Lung microvascular endothelial cell (primary cell): ENCODE measurements at places on chromosomes 3 and 15. TPM values are rescaled to one million over a fixed set of nuclear protein-coding genes. Genes with fewer than 3 reads are reported as not detected.

Gene SKOR1
- under 0.01 TPM in 2 replicates for total RNA-seq

DNA sequence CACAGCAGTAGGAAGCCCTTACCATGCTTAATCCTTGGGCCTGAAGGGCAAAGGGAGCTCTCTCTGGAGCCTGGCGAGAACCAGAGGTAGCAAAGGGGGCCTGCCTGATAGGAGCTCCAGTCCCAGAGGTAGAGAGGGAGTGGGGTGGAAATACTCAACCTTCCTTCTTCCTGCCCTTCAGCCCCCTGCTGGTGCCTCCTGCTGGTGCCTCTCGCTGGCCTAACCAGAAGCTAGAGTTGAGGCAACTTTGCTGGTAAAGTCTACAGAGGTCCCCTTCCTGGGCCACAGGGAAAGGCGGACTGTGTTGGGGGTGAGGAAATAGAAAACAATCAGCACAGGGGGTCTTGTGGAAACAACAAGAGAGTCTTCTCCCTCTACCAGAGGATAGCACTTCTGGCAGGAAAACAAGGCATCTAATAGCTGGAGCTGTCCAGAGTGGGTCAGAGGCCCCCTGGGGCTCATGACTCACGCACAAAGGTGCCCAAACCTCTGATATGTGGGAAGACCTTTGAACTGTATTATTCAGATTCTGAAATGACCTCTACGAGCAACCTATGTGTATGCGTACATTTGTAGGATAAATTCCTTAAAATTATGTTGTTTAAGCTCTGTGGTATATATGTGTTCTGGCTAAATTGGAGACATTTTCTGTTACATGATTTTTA is 133.9 kb downstream of the LRRC28 start:
- no peak for DNase-seq

Gene GOLGA6L10
- 0.20 and 0.44 TPM in 2 replicates for total RNA-seq

- peak; percentile 8 for DNase-seq
These were observed 31.8 kb upstream of the PSMD6 start for GRCh38 chr3:64055076-64055475.

GRCh38 chr3:37718632-37719031 is 143.0 kb upstream of the CTDSPL start:
- DNase-seq, result no peak

- DNase-seq, result no peak
These were observed 13.5 kb downstream of the OR5K3 start for GRCh38 chr3:98404010-98404409.

DNA sequence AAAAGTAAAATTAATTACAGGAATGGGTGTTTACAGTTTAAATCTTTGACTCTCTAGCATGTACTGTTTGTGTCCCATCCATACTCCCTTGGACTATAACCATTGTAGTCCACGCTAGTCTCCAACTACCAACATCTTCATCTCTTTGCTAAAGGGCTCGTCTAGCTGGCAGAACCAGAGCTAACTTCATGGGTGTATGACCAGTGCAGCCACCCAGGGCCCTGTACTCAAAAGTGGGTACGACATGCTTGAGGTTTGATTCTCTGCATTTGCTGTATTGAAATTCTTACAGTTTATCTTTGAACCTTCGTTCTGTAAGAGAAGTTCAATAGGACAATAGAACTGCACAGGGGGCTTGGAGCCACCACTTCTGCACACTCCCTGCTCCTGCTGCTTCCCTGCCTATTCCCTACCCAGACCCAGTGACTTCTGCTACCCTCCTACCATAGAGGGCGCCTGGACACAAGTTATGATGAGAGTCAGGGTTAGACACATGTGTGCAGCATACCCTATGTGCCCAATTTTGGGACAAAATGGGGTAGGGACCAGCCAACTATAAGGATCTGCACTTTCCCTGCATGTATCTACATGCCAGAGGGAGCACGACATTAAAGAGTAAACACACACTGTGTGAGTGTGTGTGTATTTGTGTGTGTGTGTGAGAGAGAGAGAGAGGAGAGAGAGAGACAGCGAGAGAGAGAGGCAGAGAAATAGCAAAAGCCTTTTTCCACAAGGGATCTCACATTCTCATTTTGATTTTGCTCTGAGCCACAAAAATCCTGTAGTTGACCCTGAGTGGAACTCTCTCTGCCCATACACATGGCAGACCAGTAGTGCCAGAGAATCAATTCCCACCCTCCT is 59.0 kb upstream of the NECTIN3 start:
- DNase-seq, result peak; percentile 3

GRCh38 chr3:159929171-159930141 is 59.2 kb upstream of the IL12A start:
- peak; percentile 90 for DNase-seq

Gene RGMA
- total RNA-seq, result 0.20 and 0.22 TPM in 2 replicates

GRCh38 chr3:162610261-162610660 is 1113.7 kb downstream of the OTOL1 start:
- no peak for DNase-seq

DNA sequence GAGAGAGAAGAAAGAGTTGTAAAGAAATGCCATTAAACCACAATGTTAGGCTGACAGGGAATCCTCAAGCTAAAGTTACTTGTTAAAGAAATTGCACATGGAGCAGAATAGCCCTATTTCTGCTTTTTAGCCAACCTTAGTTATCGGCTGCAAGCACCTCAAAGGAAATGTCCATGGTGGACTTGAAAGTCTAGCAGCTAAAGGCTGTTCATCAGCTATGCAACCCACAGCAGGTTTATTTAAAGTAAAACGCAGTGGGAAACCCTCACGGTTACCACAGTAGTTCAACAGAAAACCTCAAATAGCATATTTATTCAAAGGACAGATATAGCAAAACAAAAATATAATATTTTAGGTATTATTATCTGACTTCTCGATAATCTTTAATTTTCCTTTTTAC is 967.2 kb downstream of the IGSF11 start:
- DNase-seq, result no peak

DNA sequence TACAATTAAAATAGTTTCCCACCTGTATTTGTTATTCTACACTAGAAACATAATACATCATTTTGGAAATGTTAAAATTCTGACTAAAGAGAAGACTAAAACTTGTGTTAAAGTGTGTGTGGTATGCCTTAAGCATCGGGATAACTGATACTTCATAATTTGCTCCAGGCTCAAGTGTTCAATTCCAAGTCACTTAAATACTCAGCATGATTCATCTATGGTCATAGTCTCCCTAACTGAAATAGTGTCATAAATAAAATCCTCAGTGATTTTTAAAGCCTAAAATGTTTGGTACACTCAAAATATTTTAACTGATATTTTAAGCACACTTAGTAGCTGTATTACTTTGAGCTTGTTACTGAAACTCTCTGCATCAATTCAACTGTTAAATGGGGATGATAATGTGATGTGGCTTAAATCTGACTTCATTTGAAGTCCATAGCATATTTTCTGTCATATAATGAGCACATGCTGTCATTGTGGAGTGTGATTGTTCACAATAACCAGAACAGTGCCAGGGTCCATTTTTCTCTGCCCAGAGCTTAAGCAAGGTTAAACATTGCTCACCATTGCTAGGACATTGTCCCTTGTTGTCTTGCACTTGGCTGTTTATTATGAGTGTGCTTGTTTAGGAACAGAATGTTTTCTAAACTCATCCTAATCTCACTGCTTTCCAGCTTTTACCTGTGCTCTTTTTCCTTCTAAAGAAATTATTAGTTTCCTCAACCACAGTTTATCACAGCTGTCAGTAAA is 122.2 kb downstream of the KLHL25 start:
- DNase-seq, result no peak

DNA sequence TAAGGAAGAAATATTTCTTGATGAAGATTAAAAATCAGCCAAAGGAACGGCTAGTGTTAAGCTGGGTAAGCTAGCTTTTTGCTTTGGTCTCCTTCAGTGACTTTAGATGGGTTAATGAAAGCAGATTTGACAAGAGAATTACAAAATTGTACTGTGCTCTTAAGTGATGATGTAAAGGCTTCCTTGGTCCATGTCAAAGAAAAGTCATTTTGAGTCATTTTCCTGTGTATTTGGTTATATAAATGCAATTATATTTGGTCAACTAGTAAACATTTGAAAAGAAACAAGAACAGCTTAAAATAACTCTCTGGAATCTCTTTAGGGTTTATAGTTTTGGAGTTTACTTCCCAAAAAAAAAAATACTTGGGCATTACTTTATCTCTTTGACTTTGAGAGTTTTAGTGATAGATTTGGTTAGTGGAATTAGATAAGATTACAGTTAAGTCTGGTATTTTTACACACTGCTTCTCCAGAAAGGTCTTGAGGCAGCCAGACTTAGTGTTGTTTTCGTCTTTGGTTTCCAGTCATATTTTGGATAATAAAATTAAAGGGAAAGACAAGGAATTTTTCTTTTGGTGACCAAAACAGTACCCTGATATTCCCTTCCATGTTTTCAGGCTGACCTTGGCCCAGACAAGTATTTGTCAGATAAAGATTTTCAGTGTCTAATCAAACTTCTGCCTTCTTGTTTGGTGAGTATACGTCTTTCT is 42.3 kb downstream of the PDHB start:
- no peak for DNase-seq

Gene TLR9
- total RNA-seq, result not detected in 2 replicates

- DNase-seq, result no peak
These were observed 20.8 kb downstream of the GADL1 start for GRCh38 chr3:30873671-30874070.

DNA sequence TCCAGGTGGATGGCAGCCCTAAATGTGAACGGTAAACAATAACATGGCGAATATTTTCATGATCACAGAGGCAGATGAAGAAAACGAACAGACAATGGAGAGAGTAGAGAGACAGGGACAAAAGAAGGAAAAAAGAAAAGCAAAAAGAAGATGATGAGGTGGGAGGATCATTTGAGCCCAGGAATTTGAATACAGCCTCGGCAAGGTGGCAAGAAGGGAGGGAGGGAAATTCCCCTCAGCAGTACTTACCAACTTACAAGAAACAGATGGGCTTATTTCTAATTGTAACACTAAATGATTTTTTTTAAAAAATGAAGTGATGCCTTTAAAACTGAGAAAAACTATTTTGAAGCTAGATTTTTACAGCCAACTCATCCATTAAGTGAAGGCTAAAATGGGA is 6.0 kb upstream of the MAP4 start:
- DNase-seq, result no peak

DNA sequence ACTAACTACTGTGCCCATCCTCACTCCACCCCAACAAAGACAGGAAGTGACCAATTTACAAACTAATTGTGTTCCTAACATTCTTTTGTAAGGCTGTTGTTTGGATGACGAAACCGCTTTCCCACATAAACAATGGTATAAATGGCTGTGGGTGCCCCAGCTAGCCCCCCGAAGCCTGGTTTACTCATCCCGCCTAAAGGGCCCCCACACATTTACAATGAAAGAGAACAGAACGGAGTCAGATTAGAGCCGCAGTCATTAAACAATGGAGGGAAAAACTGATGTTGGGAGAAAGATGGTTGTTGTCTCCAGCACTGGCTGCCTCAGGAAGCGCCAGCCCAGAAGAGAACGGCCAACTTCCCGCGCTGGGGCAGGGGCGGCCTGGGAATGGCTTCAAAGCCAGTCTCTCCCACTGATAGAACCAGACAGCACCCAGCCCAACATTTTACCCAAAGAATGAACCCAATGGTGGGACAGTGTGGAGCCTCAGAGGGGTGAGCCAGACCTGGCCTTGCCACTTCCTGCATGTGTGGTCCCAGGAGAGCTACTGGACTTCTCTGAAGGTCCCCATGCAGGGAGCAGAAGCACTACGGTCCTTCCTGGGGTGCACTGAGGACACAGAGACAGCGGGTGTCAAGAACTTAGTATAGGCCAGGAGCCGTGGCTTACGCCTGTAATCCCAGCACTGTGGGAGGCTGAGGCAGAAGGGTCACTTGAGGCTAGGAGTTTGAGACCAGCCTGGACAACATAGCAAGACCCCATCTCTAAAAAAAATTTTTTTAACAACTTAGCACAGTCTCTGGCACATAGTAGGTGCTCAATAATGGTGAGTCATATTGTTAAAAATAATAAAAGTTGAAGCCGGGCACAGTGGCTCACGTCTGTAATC is 75.8 kb upstream of the GATA2 start:
- peak; percentile 74 for DNase-seq

DNA sequence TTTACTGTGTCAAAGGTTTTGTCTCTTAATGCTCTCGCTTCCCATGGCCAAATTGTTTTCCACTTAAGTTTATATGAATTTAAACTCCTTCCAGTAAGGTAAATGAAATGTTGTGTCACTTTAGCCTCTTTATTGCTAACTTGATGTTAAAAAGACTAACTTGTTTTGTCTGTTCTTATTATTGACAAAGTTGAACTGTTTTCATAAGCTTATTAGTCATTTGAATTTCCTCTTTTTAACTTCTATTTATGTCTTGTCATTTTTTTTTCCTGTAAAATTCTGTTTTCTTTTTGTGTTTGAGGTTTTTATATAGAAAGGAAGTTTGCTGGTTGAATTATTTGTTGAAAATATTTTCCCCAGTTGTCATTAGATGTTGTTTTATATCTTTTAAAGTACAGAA is 25.8 kb downstream of the FAM98B start:
- DNase-seq, result no peak

GRCh38 chr3:181726351-181727330 is 14.9 kb downstream of the SOX2 start:
- DNase-seq, result no peak

DNA sequence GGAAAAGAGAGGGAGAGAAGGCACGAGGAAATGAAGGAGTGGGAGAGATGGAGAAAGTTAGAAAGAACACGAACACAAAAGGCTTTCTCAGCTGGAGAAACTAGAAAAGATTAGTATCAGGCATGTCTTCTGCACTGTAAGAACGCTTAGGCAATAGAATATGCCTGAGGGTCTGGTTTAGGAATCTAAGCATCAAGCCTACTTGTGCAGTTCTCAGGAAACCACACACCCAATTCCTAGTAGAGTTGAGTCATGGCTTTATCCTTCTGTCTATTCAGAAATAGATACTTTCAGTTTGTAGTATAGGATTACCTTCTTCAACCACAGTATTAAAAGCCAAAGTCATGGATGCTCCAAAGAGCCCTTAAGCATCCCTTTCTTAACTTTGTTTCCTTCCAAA is 969.4 kb downstream of the NTRK3 start:
- no peak for DNase-seq

Gene CISH
- 0.20 and 0.22 TPM in 2 replicates for total RNA-seq

GRCh38 chr15:65192016-65192415 is 6.9 kb upstream of the CLPX start:
- DNase-seq, result peak; percentile 34

GRCh38 chr3:195334967-195335366 is 64.0 kb upstream of the XXYLT1 start:
- DNase-seq, result no peak

Gene HRG
- not detected in 2 replicates for total RNA-seq

Gene CMC1
- total RNA-seq, result 3.1 and 5.4 TPM in 2 replicates

DNA sequence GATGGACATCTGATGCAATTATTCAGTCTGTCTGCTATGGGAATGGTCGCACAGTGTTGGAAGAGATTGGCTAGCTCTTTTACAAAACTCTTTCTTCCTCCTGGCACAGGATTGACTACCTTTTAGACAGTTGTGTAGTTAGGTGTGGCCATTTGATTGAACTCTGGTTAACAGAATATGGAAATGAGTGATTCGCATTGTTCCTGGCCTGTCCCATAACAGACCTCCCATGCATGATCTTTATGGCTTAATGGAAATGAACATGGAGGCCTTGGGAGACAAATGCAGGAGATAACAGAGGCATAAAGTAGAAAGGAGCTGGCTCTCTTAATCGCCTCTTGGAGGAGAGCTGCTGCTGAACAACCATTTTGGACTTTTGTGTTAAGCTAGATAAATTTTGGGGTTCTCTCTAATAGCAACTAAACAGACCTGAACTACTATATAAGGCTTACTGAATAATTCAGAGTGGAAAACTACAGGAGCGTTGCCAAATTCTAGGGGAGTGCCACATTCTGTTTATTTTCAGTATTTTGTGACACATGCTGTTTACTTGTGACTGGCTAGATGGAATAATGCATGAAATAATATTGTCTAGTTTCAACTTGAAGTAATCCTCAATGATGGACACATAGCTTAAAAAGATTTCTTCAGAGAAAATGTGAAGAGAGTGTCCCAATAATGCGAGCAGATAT is 357.7 kb upstream of the SGO1 start:
- DNase-seq, result no peak
